ENCODE measurements at places on chromosomes 1 and 21.

GRCh38 chr1:43156026-43156425 lies 16.1 kb downstream of the EBNA1BP2 start:
- no peak for DNase-seq

- DNase-seq = no peak
Measured at GRCh38 chr1:77030401-77031105, 163.3 kb downstream of the ST6GALNAC5 start.

- no peak for DNase-seq
Measured at GRCh38 chr21:24903994-24904635, 703.2 kb downstream of the MRPL39 start.

DNA sequence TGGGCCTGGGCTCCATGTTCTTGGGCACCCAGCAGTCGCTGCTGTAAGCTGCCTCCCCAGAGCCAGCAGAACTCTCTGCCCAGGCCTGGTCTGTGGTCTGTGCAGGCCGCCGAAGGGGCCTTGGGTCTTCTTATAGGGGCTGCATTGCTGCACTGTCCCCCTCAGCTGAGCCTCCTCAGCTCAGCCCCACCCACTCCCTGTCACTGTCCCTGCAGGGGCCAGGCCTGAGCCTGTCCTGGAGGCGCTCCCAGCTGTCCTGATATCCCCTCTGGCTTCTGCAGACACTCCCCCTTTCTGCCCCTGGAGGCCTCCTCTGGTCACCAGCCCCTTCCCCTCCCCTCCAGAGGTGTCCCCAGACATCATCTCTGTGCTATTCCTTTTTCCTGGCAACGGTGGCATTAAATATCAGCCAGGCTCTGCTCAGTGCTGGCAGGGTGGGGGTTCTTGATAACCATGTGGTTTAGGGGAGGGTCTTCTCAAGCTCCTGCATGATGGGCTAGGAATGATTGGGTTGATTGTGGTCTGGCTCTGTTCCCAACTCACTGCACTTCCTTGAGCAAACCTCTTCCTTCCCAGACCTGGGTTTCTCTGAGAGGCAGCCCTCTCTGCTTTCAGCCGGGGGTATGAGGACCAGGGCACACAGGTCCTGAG lies 3.7 kb upstream of the FOXO6 start:
- no peak for DNase-seq

DNA sequence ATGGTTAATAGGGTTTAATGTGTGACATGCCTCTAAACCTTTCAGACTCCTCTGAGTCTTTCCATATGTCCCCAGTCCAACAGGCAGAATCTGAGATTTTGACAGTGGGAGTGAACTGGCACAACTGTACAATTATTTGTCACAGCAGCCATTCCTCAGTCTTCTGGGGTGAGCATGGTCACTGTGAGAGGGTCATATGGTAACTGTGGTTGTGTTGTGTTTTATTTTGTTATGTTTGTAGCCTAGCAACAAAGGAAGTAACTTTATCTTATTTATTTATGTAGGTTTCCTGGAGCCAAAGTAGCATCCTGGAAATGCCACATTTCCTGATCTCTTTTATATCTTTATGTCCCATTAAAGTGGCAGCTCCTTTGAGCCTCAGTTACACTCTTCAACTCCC lies 1067.9 kb downstream of the TTLL7 start:
- no peak for DNase-seq

DNA sequence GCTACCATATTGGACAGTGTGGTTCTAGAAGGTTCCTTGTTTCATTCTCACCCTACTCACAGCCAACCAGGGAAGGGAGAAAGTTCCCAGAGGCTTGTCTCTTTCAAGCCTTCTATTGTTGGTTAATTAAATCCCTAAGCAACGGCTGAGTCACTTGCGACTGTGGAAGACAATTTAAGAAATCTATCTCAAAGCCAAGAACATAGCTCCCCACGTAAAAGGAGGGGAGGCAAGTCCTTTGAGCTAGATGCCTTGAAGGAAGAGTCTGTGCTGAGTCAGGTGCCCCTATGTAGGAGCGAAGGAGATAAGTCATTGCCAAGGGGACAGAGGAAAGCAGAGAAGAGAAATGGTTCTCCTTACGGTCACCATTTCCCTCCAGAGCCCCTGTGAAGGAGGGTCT lies 79.4 kb upstream of the PPP2R5A start:
- no peak for DNase-seq
